PC-3 (cell line): ENCODE measurements at places on chromosomes 4 and X.

DNA sequence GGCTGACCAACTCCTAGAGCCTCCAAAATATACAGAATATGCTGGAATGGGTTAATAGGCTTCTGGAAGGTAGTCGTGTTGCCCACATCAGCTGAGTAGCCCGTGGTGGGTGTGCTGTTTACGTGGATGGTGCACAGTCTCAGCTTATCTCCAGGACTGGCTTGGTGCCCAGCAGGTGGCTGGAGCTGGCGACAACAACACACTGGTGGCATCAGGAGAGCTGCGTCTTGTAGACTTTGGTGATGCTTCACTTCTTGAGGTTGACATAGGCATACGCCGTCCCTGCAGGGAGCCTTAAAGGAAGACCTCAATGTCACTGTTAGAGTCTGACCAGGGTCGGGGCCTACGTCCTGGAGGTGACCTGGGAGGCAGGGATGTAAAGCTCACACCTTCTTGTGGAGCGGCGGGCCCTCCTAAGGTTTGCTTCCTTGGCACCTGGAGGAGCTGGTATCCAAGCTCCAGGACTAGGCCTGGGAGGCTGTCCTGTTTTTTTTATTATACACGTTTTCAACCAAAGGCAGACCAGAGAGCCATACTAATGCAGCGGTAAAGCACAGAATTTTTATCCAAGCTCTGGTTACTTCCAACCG, 26.5 kb upstream of the RBMX start:
- DNase-seq = no peak

DNA sequence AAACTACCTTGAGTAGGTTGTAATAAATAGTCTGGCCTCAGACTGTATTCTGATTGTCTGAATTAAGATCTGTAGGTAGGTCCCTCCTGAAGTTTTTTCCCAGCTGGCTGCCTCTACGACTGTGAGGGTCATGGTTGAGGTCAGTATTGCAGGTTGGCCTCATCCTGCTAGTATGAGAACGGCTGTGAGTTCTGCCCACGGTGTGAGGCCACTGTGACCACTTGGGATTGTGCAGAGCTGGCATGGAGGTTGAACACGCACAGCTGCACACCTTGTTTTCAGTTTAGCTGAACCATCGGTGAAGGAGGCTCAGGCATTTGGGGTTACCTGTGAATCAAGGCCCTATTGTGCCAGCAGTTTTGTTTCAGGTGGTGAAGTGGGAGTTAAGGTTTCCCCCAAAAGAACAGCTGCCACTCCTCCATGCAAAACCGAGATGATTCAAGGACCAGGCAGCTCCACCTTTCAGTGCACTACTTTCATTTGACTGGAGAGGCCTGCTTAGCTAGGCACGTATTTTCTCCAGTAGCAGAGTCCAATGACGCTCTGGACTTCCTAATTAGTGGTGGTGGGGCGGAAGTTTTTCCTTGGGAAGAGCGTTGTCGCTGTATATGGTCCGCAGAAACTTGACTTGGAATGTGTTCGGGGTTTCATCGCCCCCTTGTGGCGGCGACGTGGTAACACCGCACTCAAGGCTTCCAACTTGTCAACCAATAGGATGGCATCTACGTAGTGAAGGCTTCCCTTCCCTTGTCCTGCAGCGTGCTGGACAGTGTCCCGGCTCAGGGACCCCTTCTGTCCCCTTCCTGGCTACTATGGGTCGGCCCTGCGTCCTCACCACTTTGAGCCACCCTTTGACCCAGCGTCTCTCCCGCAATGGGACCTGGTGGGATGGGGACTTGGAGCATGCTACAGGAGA, 13.8 kb downstream of the CMC4 start:
- DNase-seq = peak; percentile 73

DNA sequence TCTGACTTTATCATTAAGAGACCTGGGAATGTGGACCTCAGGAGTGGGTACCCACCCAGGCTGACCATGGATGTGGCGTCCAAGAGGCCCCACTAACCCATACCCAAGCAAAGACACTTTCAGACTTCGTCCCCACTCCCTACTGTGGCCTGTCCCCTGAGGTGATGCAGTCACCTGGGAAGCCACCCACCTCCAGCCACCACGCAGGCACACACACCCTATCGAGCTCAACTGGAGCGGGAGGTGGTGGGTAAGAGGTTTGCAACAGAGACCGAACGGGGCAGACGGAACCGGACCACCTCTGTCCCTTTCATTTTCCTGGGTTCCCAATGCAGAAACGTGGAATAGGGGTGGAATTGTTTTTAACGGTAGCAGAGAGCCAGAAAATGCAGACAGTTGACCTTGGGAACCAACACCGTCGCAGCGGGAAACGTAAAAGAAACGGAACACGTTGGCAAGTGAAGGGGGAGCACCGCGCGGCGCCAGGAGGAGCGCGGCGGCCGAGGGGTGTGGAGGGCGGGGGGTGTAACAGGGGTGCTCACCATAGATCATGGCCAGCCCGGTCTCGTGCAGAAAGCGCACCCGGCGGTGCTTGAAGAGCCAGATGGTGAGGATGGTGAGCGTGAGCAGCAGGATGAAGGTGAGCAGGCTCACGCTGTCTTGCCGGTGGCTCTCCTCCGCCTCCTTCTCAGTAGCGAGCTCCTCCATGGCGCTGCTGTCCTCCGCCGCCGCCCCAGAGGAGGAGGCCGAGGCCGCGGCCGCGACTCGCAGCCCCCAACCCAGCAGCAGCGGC, 559 bp downstream of the SLC9A7 start:
- peak; percentile 10 for DNase-seq

- no peak for DNase-seq
Observed at GRCh38 chr4:78629991-78630541, 78.5 kb downstream of the ANXA3 start.

- DNase-seq = no peak
Observed at GRCh38 chr4:124536946-124537345, 175.6 kb downstream of the ANKRD50 start.

DNA sequence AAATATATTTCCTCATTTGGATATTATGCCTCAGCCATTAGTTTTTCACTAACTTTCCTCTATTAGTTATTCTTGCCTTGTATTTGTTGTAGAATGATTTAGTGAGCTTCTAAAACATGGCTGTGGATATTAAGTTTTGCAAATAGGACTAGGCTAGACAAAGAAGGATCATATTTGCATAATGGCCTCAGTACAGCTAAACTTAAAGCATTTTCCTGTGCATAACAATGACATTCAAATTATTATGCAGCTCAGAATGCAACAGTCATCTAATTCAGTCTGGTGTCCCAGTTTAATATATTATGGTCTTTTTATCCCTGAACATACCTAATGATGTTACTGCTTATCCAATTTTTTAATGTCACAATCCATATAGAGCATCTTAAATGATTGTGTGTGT, 155.3 kb upstream of the DDIT4L start:
- DNase-seq = no peak

- DNase-seq = peak; percentile 44
Observed at GRCh38 chr4:141458501-141458900, 177.9 kb upstream of the IL15 start.

GRCh38 chrX:47112316-47112954, 32.1 kb downstream of the NDUFB11 start:
- no peak for DNase-seq

GRCh38 chrX:106249706-106250379, 81.7 kb downstream of the PWWP3B start:
- no peak for DNase-seq

DNA sequence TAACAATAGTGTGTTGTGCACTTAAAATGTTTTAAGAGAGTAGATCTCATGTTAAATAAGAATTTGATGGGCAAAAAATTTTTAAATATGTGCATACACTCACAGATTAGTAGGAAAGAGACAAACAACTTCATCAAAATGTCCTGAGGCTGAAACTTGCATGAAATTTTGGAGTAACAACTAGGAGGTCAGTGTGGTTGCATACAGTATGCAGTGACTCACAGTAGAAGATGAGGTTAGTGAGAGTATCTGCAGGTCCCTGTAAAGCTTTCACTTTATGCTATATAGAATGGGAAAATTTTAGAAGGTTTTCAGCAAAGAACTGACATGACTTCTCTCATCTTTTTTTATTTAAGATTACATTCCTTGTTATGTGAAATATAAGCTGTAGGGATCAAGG, 453.1 kb upstream of the KLHL4 start:
- no peak for DNase-seq

DNA sequence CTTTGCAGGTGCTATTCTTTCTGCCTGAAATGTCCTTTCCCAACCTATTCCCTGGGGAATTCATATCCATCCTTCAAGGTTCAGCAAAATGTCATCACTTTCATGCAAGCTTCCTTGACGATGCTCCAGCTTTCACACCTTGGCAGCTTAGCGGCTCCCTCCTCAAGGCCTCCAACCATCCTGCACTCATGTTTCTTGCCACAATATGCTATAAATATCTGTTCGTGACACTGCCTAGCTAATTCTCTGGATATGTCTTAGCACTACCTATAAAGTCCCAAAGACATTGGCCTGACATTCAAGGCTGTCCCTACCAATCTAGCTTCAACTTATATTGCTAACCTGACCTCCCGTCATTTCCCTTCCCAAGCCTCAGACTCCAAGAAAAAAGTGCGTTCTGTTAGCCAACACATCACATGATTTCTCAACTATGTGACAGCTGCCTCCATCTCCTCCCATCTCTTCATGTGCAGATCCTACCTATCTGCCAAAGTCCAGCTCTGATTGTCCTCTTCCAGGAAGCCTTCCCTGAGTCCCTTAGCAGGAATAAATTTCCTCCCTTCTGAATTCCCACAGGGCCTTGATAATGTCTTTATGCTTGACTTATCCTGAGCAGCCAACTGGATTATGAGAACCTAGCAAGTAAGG, 359.9 kb upstream of the F9 start:
- DNase-seq = no peak

DNA sequence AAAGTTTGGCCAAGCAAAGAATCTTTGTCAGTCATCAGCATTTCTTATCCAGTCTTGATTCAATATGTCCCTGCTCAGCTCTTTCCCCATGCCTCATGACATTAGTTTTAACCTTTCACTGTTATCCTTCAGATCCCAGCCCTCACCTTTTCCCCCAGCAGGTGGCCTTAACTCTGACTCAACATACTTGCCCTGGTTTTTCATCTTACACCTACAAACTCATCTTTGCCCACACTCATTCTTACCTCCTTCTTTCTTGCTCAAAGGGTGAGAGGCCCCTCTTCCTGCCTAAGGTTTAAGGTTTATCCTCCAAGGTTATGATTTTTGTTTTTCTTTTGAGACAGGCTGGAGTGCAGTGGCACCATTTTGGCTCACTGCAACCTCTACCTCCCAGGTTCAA, 10.6 kb upstream of the ANXA5 start:
- DNase-seq = no peak

DNA sequence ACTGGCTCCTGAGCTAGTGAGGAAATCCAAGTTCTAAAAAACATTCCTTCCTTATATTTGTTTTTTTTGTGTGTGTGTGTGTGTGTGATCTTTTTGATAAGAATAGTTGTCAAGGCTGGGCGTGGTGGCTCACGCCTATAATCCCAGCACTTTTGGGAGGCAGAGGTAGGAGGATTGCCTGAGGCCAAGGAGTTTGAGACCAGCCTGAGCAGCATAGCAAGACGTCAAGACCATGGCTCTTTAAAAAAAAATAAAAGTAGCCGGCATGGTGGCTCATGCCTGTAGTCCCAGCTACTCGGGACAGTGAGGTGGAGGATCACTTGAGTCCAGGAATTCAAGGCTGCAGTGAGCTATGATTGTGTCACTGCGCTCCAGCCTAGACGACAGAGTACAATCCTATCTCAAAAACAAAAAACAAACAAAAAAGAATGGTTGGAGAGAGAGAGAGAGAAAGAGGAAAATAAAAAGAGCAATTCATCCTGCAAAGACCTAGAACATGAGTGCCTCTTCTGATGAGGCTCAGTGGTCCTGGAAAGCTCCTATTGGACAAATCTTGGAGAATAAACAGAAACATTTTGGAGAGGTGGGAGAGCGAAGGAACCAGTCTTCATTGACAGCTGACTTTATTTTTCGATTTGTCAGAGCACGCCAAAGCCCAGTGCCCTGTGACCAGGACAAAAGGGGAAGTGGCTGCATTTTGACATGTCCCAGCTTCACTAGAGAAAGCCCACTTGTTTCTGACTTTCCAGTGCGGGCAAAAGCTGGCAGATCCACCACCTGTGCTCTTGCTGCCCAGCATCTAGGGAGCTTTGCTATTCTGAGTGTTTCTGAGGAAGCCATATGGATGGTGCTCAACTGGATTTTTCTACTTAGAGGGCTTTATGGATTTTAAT, 244.7 kb downstream of the PALLD start:
- no peak for DNase-seq

- DNase-seq = no peak
Observed at GRCh38 chr4:7417639-7418038, 17.1 kb downstream of the PSAPL1 start.

- DNase-seq = no peak
Observed at GRCh38 chrX:38656350-38656915, 95.1 kb downstream of the TSPAN7 start.

DNA sequence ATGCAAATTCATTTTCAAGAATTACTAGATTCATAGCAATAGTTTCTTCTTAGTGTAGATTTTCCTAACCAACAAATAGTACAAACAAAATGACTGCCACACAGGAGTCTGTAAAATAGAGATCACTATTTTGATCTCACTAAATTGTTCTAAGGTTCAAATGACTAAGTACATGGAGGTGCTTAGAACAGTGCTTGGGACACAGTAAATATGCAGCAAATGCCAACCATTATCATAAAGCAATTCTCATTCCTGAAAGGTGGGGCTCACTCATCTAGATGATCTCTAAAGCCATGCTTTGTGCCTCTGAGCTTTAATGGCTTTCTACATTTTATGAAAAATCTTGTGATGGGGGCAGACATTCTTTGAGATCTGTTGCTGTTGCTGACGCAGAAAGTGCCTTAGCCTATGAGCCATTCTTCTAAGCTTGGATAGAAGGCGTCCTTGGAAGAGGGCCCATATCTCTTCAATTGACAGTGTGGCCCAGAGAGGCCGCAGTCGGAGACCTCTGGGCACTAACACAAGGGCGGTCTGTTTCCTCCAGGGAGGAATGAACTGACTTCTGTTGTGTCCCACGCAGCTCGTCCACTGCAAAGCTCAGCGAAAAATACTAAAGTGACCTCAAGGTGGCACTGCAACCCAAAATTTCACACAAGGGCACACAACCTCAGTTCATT, 23.5 kb downstream of the TLR10 start:
- DNase-seq = peak; percentile 57

GRCh38 chr4:69748173-69748572, 12.2 kb downstream of the SULT1B1 start:
- DNase-seq = peak; percentile 79

- DNase-seq = no peak
Observed at GRCh38 chr4:680091-680490, 5.7 kb downstream of the MYL5 start.

DNA sequence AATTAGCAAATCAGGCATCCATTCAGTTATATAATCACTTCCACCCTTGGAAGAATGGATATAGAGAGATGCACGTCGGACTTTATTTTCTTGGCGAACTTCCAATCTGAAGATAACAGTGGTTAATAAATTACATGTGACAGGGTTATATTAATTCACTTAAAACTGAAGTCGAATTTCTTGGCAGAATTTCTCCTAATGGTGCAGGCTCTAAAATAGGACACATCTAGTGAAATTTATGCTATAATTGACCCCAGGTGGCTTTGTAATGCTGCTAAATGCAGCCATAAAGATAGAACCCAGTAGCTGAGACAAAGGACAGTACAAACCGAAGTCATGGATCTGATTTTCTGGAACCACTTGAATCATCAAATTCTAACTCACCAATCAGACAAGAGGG, 20.8 kb upstream of the SLC10A4 start:
- DNase-seq = no peak
